ENCODE measurements at places on chromosomes 6 and 20.

- no peak for DNase-seq
Observed at GRCh38 chr6:69138893-69139494, 503.9 kb downstream of the ADGRB3 start.

DNA sequence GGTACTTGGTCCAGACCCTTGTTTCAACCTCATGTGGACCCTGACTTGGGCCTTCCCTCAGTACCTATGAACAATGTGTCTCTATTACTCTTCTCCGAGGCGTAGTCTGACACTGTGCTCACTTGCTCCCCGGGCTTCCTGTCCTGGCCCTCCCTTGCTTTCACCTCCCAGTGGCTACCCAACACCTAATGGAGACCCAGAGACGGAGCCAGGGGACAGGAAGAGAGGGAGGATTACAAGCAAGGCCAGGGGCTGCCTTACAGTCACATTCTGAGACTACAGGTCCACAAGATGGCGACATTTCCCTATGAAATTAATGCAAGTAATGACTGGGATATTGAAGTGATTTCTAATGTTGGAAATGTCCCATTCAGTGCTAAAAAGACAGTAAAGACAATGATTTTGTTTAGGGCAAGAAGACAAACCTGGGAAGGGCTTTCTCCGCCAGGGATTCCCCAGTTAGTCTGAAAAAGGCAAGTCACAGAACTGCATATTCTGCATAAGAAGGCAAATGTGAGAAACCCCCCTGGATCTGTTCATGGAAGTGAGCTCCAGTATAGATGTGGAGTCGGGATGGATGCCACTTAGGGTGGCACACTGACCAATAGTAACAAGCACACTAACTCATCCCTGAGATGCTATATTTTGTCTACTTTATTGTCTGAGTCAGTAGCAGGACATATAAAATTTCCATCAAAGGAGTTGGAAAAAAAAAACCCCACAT lies 44.0 kb upstream of the ZBTB24 start:
- DNase-seq = peak; percentile 74

DNA sequence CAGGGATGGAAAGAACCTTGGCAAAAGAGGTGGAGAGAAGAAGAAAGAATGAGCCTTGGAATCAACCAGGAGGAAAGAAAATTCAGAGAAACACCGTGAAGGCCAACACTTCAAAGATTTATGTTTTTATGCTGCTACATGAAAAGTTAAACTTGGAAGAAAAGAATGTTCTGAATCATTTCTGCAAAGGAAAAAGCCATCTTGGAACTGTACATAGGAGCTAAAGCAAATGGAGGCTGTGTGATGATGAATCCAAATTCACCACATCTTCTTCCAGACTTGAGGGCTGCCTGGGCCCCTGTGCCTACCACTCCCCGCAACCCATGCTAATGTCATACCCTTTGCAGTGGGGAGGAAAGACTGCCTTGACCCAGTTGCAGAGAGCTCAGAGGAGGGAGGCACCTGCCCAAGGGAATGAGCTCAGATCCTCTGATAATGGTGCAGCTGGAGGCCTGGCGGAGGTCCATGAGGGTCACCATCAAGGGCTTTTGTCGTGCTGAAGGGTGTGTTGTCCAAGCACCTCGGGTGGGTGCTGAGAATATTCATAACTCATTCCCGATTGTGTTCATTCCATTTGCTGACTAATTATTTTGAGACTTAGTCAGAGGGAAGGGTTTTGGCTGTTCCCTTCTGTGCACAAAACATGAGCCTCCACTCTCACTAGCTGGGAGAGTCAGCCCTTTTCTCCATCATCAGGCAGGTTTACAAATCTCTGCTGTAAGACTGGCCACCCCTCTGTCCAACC lies 245.8 kb upstream of the JAG1 start:
- no peak for DNase-seq

- no peak for DNase-seq
Observed at GRCh38 chr6:135314543-135314942, 133.4 kb downstream of the MYB start.

GRCh38 chr20:10228330-10228729 lies 9.7 kb downstream of the SNAP25 start:
- no peak for DNase-seq

GRCh38 chr6:12334526-12335130 lies 44.5 kb downstream of the EDN1 start:
- no peak for DNase-seq

DNA sequence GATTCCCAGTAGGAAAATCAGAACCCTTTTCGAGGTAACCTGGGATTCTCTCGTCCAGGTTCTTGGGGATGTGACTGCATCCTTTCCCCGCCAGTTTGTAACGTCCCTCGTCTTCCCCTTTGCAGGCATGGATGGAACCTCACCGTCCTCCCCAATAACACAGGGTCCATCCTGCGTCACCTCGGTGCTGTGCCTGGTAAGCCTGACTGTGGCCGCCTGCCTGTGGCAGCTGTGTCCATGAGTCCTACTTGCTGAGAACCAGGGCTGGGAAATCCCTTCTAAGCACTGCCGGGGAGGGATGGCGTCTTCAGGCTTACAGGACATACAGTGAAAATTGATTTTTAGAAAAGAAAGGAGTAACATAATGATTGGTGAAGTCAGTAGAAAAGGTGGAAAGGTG lies 155.6 kb downstream of the DTNBP1 start:
- no peak for DNase-seq

DNA sequence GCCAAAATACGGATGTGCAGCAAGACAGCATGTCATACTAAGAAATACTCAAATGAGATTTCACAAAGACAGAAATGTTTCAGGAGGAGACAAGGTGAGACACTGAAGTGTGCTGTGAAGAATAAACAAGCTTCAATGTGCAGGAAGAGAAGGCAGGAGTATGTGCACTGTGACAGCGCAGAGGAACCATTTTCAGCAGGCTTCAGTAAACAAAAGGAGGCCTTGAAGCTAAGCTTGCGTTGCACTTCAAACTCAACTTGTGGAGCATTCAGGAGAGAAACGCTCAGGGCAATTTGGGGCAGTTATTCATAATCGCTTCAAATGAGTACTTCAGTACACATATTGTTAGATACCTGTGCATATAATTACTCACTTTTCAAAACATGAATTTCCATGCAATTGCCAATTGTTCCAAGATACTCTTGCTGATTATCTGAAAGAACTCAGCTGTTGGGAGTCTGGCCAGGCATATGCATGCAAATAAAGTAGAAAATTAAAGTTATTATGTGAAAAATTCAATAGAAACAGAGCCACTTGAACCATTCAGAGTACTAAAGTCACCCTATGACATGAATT lies 234.2 kb upstream of the OPRM1 start:
- no peak for DNase-seq

DNA sequence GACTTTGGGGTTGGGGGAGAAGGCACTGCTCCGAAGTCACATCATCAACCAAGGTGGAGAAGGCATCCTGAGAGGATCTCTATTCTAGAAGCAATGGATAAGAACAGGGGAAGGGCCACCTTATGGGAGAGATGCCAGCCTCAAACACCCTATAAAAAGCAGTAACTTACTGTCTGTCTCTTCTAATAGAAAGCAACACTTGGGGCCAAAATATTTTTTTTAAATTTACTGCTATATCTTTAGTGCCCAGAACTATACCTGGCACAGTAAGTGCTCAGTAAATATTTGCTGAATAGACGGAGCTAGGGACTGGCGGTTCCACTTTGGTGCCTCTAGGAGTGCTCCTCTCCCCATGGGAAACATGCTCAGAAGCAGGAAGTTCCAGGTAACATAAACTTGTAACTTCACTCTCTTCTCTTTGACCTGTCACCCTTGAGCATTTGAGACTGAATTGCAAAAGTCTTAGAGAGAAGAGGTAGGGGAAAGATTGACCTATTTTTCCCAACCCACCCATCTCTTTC lies 807 bp upstream of the OTOR start:
- no peak for DNase-seq

- DNase-seq = no peak
Observed at GRCh38 chr6:158256746-158257424, 55.4 kb upstream of the TULP4 start.

DNA sequence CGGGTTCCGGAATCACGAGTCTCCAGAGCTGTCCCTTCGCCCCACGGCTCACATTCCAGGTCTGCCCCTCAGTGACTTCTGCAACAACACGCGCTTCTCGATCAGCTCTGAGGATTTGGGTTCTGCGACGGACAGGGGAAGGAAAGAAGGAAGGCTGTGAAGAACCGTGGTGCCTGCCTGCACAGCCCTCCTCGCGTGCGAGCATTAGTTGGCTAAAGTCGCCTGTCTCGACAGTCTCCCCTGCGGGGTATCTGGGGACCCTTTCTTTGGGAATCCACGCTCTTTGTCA lies 23.1 kb downstream of the VPS52 start:
- peak; percentile 74 for DNase-seq

DNA sequence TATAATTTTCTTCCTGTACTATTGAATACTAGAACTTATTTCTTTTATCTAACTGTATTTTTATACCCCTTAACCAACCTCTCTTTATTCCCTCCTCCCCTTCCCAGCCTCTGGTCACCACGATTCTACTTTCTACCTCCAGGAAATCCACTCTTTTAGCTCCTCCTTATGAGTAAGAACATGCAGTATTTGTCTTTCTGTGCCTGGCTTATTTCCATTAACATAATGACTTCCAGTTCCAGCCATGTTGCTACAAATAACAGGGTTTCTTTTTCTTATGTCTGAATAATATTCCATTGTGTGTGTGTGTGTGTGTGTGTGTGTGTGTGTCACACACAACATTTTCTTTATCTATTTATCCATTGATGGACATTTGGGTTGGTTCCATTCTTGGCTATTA lies 152.3 kb upstream of the OLIG3 start:
- no peak for DNase-seq

DNA sequence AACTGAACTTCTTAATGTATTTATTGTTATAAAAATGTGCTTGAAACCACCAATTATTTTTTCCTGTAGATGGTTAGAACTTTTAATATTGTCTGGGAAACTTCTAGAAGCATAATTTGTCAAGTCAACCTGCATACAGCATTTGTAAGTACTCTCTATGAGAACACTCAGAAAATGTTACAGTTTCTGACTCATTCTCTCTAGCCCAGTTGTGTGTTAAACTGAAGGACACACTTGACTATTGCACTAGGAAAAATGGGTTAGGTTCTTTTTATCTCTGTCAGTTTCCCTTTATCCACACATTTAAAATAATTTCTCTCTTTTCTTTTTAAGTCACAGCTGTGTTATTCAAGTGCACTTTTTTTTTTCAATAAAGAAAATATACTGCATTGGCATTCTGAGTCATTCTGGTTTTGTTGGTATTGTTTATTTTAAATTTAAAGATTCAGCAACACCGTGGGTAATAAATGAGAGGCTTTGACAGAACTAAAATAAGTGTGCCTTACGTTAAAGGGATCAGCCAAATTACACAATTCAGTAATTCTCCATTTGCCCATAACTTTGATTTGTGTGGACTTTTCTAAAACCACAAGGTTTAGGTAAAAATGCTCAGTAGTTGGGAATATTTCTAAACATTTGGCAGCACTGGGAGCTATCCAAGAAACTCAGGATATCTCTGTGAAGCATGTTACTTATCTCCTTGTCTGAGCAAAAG lies 50.7 kb downstream of the OPN5 start:
- DNase-seq = no peak

DNA sequence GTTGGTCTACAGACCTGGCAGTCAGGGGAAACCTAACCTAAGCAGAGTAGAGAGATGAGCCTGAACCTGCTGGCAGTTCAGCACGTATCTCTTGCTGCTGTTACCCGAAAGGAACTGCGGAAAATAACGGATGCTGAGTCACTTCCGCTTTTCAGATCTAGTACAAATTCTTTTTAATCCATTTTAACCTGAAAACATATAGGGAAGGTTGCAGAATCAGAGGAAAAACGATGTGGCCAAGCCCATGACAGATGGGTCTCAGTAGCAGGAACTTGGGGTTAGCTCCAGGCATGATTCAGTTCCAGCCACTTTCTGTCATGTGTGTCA lies 351.9 kb upstream of the PRND start:
- DNase-seq = peak; percentile 96

GRCh38 chr6:26045928-26046368 lies 41.3 kb upstream of the HFE start:
- DNase-seq = no peak

DNA sequence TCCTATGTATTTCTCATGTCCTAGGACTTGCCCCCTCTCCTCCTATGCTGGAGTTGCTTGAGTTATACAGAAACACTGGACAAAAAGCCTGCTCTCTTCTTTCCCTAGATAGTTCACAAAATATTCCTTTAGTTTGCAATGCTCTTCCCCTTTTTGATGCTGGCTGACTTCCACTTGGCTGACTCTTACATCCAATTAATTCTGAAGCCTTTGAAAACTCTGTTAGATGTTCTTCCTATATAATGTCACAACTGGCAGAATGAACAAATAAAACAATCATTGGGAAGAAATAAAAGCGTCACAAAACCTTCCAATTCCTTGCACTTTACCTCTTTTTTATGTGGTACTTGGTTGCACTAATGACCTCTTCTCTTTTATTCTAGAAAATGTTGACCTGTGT lies 253.8 kb upstream of the CITED2 start:
- DNase-seq = no peak

- DNase-seq = peak; percentile 40
Observed at GRCh38 chr6:138555421-138555988, 56.2 kb upstream of the NHSL1 start.

DNA sequence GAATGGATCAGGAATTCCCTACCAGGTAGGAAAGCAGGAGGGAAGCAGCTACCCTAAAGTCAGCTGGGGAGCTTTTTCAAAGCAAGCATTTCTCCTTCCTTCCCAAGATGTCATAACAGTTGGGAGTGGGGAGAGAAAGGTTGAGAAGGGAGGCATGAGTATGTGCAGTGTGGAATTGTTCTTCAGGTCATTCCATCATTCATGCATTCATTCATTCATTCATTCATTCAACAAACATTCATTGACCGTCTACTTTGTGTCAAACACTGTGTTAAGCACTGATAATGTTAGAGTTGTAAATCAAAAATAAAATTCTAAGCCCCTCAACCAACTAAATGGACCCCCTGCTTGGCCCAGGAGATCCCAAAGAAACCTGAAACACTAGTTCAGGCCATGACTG lies 49.2 kb upstream of the FAM184A start:
- DNase-seq = no peak

- no peak for DNase-seq
Observed at GRCh38 chr6:39217177-39217864, 12.0 kb downstream of the KCNK5 start.

DNA sequence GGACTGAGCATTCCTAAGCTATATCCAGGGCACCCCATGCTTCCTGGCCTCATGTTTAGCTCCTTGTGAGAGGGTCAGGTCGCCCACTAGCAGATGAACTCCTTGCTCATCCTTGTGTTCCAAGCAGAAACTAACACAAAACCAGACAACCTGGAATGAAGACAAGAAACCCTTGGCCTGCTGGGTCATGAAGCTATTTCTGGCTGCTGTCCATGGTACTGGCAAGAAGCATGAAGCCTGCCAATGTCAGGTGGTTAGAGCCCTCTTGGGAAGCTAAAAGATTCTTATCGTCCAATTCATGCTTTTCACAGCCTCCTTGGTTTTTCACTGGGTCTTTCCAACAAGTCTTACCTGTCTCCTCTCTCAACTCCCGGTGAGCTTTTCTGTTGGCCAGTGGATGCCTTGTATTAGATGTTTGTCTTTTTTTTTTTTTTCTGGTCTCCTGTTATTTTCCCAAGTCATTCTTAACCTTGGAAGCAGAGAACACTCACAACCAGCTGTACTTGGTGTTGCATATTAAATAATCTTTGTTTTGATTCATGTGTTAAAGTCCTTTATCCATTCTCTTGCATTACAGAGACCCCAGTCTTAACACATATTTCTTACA lies 180.3 kb downstream of the ANKRD60 start:
- DNase-seq = peak; percentile 9
